ENCODE measurements at places on chromosomes 11 and 22.

DNA sequence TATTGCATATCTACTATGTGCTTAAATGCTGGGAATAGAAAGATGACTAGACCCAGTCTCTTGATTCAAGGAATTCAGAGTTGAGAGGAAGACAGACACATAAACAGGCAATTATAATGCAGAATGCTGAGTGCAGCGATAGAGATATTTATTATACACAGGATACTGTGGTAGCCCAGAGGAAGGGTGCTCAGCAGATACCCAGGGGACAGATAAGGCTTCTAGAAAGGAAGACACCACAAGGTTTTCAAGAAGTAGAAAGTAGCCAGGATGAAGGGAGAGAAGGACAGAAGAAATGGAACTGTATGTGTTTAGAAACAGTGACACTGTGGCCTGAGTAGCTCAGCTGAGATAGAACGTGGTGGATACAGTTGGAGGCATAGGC is 79.4 kb upstream of the NNMT start:
- no peak for DNase-seq

DNA sequence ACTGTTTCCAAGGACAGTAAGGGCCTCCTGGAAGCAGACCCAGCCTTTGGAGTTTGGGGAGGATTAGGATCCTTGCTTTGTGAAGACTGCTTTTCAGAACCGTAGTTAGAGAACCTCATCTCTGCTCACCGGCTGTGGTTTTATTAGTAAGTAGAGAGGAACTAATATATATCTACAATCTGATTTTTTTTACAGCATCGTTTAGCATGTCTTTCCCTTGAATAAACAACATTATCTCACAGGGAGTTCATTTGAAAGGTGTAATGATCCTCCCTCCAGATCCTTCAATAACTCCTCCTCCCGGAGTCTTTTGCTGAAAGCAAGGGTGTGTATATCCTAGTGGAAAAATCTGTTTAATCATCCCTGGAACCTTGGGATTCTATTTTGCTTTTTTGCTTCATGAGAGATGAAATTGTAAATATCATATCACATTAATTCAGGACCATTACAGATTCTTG is 132.7 kb downstream of the DBX1 start:
- no peak for DNase-seq

- DNase-seq = no peak
These were observed 8.5 kb downstream of the ACAD8 start for GRCh38 chr11:134261626-134262488.

DNA sequence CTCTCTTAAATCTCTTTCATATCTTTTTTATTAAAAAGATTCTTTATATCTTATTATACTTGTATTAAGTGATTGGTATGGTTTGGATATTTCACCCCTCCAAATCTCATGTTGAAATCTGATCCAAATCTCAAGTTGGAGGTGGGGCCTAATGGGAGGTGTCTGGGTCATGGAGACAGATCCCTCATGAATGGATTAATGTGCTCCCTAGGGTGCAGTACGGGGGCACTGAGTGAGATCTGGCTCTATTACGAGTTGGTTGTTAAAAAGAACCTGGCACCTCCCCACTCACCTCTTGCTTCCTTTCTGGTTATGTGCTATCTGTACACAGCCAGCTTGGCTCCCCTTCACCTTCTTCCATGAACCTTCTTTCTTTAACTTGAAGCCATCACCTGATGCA is 149.6 kb downstream of the CWF19L2 start:
- DNase-seq = no peak

- DNase-seq = no peak
These were observed 14.5 kb upstream of the MB start for GRCh38 chr22:35631597-35631996.

DNA sequence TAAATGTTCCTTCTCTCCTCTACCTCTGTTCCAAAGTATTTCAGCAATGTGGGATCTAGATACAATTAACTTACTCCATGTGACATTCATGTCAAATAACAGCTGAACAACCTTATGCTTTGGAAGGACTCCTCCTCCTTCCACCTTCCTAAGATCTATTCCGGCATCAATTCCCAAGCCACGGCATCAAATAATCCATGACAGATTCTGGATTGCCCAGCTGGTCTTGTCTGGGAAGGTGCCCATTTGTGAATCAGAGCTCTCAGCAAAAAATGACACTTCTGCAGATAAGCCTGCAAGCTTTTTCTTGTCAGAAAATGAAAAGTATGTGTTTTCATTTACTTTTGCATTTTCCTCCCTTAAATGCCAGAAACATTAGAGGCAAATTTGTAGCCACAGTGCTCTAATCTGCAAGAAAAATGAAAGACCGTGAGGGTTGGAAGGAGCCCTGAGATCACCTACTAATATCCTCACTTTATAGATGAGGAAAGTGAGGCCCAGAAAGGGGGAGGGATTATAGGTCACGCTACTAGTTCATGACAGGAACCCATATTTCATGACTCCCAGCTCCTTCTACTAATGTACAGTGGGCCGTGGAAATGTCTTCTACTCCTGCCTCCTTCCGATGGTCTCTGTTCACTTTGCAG is 124.0 kb downstream of the ME3 start:
- no peak for DNase-seq

- no peak for DNase-seq
These were observed 4.3 kb upstream of the DGCR6L start for GRCh38 chr22:20324139-20324516.

DNA sequence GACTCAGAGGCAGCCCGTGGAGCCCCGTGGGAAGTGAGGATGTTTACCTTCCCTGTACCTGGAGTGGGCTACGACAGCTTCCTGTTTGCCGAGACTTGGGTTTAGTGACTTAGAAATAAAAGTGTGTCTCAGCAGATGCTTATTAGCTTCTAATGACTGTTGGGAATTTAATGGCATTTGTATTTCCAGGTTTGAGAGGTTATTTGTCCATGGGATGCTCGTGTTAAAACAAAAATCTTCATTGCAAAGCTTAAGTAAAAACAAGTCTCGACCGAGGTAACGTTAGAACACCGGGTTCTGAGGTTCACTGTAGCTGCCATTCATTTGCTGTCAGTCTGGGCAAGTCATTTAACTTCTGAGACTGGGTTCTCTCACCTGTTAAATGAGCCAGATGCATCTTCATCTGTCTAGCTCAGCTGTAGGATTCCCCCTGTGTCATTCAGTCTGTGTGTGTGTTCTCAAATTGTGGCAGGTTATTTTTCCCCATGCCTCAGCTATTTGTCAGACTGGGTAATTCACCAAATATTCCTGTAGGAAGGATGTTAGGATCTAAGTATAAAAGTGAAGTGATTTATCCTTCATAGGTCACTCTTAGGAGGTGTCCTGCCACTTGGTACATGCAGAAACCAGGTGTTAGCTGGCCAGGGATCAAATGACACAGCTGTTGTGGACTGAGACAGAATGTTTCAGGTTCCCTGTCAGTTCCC is 791 bp downstream of the EI24 start:
- no peak for DNase-seq

- no peak for DNase-seq
These were observed 5.3 kb downstream of the MALAT1 start for GRCh38 chr11:65503949-65504673.

GRCh38 chr11:130179396-130180306 is 20.1 kb downstream of the ST14 start:
- DNase-seq = no peak

- DNase-seq = no peak
These were observed 3.8 kb downstream of the NADSYN1 start for GRCh38 chr11:71456831-71457230.
